Neural progenitor cell (in vitro differentiated cells): ENCODE measurements at places on chromosomes 5 and 9. TPM values are rescaled to one million over a fixed set of nuclear protein-coding genes. Genes with fewer than 3 reads are reported as not detected.

The CDKN2A gene
- not detected in 2 replicates for total RNA-seq

The RASGRF2 gene
- 0.15 and 0.40 TPM in 2 replicates for total RNA-seq

The TTC16 gene
- total RNA-seq = not detected in 2 replicates

The MSMP gene
- total RNA-seq = not detected in 2 replicates

The ADCY2 gene
- 0.59 and 1.2 TPM in 2 replicates for total RNA-seq

The ITK gene
- not detected in 2 replicates for total RNA-seq

The SLC1A3 gene
- total RNA-seq = 6.7 and 8.5 TPM in 2 replicates

The CDX1 gene
- total RNA-seq = not detected in 2 replicates

The ZBED3 gene
- total RNA-seq = 0.36 and 1.2 TPM in 2 replicates

The IFNE gene
- total RNA-seq = 0.12 TPM in 1 of 2 replicates, not detected in the other

The BNC2 gene
- total RNA-seq = 1.2 and 2.4 TPM in 2 replicates

The STPG3 gene
- not detected in 2 replicates for total RNA-seq

The SLC46A2 gene
- total RNA-seq = not detected in 2 replicates

The GARNL3 gene
- 22.6 and 32.0 TPM in 2 replicates for total RNA-seq

The NIPAL4 gene
- total RNA-seq = not detected in 2 replicates

The ZBTB26 gene
- 9.0 and 15.5 TPM in 2 replicates for total RNA-seq

The MAMDC4 gene
- 2.6 and 8.3 TPM in 2 replicates for total RNA-seq

The CCNO gene
- total RNA-seq = 0.93 TPM in 1 of 2 replicates, not detected in the other

The TIMD4 gene
- total RNA-seq = not detected in 2 replicates

The LRRC26 gene
- 0.59 TPM in 1 of 2 replicates, not detected in the other for total RNA-seq

The UBE2R2 gene
- total RNA-seq = 53.6 and 68.3 TPM in 2 replicates

The NEURL1B gene
- total RNA-seq = 12.1 and 20.2 TPM in 2 replicates

The SMU1 gene
- 28.6 and 34.9 TPM in 2 replicates for total RNA-seq

The MLANA gene
- total RNA-seq = not detected in 2 replicates

The UBQLN1 gene
- 130 and 143 TPM in 2 replicates for total RNA-seq

The PLPPR1 gene
- total RNA-seq = 1.2 and 3.2 TPM in 2 replicates

The ZNF169 gene
- total RNA-seq = 9.4 and 14.4 TPM in 2 replicates

The PCDHB4 gene
- 1.9 and 2.3 TPM in 2 replicates for total RNA-seq

The TMEM215 gene
- not detected in 2 replicates for total RNA-seq

The NTNG2 gene
- total RNA-seq = 1.0 and 1.2 TPM in 2 replicates
